Lung microvascular endothelial cell (primary cell): ENCODE measurements at places on chromosomes 16 and 17. TPM values are rescaled to one million over a fixed set of nuclear protein-coding genes. Genes with fewer than 3 reads are reported as not detected.

HOXB3 gene
- 1.7 and 1.8 TPM in 2 replicates for total RNA-seq

CLDN9 gene
- total RNA-seq = not detected in 2 replicates

RNF112 gene
- 0.20 and 0.22 TPM in 2 replicates for total RNA-seq

UTS2R gene
- total RNA-seq = not detected in 2 replicates

NPIPA8 gene
- not detected in 2 replicates for total RNA-seq

KRTAP4-1 gene
- not detected in 2 replicates for total RNA-seq

OR1E2 gene
- not detected in 2 replicates for total RNA-seq

ZNF263 gene
- 28.5 and 43.5 TPM in 2 replicates for total RNA-seq

IL32 gene
- 26.2 and 36.6 TPM in 2 replicates for total RNA-seq

KRT13 gene
- under 0.01 TPM in 1 of 2 replicates, not detected in the other for total RNA-seq

PSME3 gene
- 49.5 and 56.5 TPM in 2 replicates for total RNA-seq

FBXW10 gene
- not detected in 2 replicates for total RNA-seq

OGFOD1 gene
- 23.3 and 25.2 TPM in 2 replicates for total RNA-seq

SOCS1 gene
- 0.22 and 0.79 TPM in 2 replicates for total RNA-seq

LLGL2 gene
- total RNA-seq = 8.3 and 14.7 TPM in 2 replicates

BCO1 gene
- under 0.01 TPM in 1 of 2 replicates, not detected in the other for total RNA-seq

SLFN14 gene
- not detected in 2 replicates for total RNA-seq

KRTAP4-3 gene
- not detected in 2 replicates for total RNA-seq

KRTAP3-2 gene
- total RNA-seq = not detected in 2 replicates
